ENCODE measurements at places on chromosomes 2 and 18. TPM values are rescaled to one million over a fixed set of nuclear protein-coding genes. Genes with fewer than 3 reads are reported as not detected.
A peak's percentile ranks its signal among the peaks of the same experiment; 100 is the strongest.

The CHST9 gene
- total RNA-seq = 7.0 TPM

The MRO gene
- 4.0 TPM for total RNA-seq

DNA sequence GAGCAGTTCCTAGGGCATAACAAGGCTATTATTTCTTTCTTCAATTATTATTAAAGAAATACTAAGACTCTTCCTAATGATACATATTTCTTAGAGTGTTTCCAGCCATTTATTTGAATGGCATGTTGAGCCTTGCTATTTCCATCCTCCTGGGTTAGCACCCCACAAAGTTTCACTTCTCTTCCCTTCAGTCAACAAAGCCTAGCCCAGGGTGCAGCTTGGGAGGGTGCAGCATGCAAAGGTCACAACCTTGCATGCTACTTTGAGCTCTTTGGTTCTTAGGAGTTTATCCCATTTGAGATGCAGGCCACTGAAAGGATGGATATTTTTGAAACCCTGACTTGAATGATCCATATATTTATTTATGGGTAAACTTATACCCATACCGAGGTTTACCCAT, 454.4 kb upstream of the MEIS1 start:
- DNase-seq = no peak

- peak; percentile 25 for DNase-seq
Measured at GRCh38 chr2:96157649-96158553, 12.7 kb upstream of the DUSP2 start.

DNA sequence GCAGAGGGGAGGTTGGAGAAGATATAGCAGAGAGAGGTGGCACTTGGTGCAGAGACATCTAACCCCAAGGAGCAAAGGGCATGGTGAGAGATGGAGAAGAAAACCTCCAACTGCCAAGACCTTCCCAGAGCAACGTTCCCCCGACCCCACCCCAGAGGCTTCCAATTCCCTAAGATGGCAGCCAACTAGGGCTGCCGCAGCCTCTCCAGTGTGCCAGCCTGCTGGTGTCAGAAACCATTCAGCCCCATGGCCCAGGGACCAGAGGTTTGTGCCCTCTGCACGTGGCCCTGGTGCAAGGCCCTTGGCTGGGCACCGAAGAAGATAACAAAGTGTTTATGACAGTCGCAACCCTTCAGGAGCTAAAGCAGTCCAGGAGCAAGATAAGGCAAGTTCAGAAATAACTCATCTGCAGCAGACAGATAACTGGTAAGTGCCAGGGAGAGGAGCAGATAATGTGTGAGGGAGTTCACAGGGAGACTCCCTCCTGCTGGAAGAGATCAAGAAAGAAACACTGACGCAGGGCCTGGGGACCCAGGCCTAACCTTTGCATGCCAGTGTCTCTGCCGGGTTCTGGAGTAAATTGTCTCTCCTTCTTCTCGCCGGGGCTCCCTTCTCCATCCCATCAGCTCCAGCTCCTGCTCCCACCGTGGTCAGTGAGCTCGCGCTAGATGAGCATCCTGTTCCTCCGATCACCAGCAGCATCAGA, 66.1 kb upstream of the ID2 start:
- peak; percentile 52 for DNase-seq
